ENCODE measurements at places on chromosomes 5 and 9. TPM values are rescaled to one million over a fixed set of nuclear protein-coding genes. Genes with fewer than 3 reads are reported as not detected.

Gene EEIG1
- total RNA-seq, result 75.9 TPM

Gene ZNG1F
- 9.3 TPM for total RNA-seq

Gene PLPPR1
- 0.98 TPM for total RNA-seq

Gene IFNK
- not detected for total RNA-seq

Gene PCDHGC5
- total RNA-seq, result 1.4 TPM

Gene KIF27
- total RNA-seq, result 8.7 TPM

Gene SV2C
- total RNA-seq, result 0.13 TPM

Gene SLCO6A1
- not detected for total RNA-seq

Gene PCDHA10
- total RNA-seq, result 7.6 TPM

Gene KCTD16
- 2.5 TPM for total RNA-seq

Gene SLC1A1
- 19.0 TPM for total RNA-seq

Gene INSL4
- total RNA-seq, result not detected

Gene BRD3
- 46.2 TPM for total RNA-seq

Gene SPINK4
- not detected for total RNA-seq

Gene DAB2IP
- total RNA-seq, result 105 TPM

Gene FNIP1
- 31.1 TPM for total RNA-seq

Gene GHR
- 3.7 TPM for total RNA-seq

Gene TAF1L
- total RNA-seq, result not detected

Gene RELL2
- total RNA-seq, result 3.0 TPM

Gene POLE3
- 26.1 TPM for total RNA-seq

Gene C9
- 4.5 TPM for total RNA-seq

Gene CKMT2
- 3.7 TPM for total RNA-seq

Gene CA9
- total RNA-seq, result 0.85 TPM

Gene PIP5KL1
- total RNA-seq, result 3.0 TPM

Gene INIP
- total RNA-seq, result 25.7 TPM

Gene CAVIN4
- total RNA-seq, result 0.13 TPM

Gene FBN2
- 1.0 TPM for total RNA-seq

Gene C8G
- 1.9 TPM for total RNA-seq

Gene SUSD3
- 12.2 TPM for total RNA-seq

Gene OR13C3
- not detected for total RNA-seq

Gene KCNN2
- total RNA-seq, result 1.5 TPM

Gene SHC3
- total RNA-seq, result 1.5 TPM

Gene PRRT1B
- total RNA-seq, result 1.0 TPM

Gene HBEGF
- total RNA-seq, result 7.8 TPM

Gene ADAMTS13
- 3.1 TPM for total RNA-seq

Gene OR1K1
- not detected for total RNA-seq

Gene EXOSC2
- 26.4 TPM for total RNA-seq

Gene SLC34A1
- total RNA-seq, result 0.91 TPM

Gene AK1
- total RNA-seq, result 77.9 TPM

Gene ACTBL2
- total RNA-seq, result 0.13 TPM

Gene INSL6
- total RNA-seq, result 0.47 TPM

Gene ORM2
- total RNA-seq, result not detected
